ENCODE measurements at places on chromosomes 12 and 14.

DNA sequence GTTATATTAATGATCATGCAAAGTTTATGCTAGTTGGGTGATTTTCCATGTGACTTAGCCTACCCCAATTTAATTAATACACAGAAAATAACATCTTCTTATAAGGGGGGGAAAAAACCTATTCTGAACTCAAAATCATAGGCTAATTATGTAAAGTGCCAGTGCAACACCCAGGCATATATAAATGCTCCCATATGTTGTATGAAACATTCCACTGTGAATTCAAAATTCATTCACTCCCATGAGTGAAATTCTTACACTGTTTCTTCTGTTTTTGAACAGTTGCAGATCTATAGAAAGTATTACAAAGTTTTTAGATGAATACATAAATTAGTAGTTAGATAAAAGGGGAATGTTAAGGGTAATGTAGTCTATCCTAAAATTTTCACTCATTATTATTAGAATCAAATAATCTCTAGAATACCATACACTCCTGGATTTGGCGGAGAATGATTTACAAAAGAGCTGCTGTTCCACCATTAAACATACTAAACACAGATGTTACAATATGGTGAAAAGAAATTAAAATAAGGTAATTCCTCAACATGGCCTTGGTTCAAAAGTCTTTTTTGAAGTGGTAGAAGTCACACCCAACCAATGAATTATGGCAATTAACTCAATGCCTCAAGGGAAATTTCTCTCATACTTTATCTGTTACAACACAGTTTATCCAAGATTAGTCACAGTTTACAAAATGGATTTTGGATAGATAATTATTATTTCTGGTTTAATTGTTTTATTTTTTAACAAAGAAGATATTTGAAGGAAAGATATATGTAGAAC is 454.1 kb upstream of the FLRT2 start:
- no peak for DNase-seq

- no peak for DNase-seq
Observed at GRCh38 chr12:5251092-5251491, 180.8 kb upstream of the NTF3 start.

DNA sequence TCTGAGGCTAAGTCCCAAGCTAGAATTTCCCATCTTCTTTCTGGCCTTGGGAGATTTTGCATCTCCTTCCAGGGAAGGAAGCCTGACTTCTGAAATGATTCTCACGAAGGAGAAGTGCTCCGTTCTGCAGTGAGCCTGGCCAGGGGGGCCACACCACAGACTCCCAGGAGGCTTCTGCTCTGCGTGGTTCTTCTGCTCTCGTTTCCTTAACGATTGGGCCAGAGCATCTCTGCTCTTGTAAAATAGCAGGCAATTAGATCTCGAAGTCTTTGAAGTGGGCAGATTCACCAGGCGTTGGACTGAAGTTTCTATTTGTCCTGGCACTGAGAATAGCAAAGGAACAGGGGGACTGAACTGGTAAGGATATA is 6.7 kb upstream of the BATF start:
- DNase-seq = no peak

DNA sequence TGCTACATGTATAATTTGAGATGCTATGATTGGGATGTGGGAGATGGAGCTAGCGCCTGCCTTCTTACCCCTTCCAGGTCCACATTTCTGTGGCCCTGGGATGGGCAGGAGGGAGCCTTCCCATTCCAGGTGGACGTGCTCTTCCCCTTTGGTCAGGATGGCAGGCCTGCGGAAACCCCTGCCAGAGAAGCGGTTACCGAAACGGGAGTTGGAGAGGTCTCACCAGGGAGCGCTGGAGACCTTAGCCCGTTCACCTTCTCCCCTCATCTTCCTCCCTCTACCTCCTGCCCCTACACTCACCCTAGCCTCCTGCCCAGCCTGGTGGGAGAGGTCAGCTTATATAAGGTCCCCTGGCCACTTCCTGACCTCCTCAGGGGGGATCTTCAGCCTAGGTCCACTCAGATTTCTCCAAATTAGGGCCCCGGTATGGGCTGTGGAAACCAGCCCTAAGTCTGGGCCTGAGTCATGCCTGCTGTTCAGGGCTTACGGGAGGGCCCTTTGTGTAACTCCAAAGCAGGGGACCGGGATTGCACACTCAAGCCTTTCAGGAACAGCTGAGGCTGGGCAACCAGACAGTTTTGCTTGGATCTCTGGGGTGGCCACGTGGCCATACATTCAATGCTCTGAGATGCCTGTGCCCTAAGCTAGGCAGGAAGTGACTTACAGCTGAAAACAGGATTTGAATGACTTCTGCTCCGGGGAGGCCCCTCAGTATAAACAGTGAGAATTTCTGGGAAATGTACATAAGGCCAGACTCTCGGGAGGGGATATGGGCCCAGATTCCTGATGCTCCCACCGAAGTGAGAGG is 10.2 kb upstream of the MEG3 start:
- no peak for DNase-seq

DNA sequence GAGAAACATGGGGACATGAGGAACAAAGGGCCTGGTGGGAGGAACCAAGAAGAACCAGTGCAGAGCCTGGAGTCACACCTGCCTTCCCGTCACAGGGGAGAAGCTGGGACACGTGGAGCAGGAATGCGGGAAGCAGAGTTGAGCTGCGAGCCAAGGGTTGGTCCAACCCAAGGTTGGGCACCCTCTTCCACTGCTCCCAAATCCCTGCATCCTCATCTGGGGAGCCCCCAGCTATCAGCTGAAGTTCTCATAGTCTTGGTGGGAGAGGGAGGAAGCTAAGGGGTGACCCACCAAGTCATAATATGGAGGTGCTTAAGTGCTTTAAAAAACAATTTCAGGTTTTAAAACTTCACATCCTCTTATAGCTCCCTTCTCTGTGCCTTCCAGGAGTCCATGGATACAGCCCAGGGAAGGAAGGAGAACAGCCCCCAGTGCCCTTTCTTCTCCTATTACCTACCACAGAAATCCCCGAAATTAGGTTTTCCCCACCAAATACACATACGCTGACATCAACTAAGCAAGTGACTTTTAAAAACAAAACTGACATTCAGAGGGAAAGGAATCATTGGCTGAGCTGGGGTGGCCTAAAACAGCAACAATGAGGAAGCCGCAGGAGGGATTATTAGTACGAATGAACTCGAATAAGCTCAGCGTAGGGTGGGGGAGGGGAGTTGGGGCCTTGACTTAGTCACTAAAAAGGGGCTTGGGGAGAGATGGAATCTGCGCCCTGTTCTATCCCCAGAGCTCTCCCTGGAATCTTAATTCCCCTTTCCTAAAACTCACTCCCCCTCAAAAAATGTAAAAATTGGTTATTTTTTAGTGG is 4.5 kb downstream of the MYL6 start:
- no peak for DNase-seq

GRCh38 chr14:93115069-93115820 is 480 bp downstream of the ITPK1 start:
- DNase-seq = peak; percentile 84

DNA sequence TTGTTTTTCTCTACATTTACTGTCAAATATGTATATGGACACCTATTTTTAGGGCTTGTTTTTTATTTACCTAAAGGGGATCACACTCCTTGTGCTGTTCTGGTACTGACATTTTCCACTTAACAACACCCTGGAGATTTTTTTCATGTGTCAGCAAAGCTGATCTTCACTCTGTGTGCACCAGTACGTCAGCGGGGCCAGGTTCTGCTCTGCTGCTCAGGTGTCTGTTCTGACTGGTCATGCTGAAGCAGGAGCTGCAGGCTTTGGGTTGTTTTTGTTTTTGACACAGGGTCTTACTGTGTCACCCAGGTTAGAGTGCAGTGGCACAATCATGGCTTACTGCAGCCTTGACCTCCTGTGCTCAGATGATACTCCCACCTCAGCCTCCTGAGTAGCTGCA is 81.9 kb upstream of the CCND2 start:
- DNase-seq = no peak

GRCh38 chr12:6676962-6677361 is 12.2 kb downstream of the ZNF384 start:
- no peak for DNase-seq

DNA sequence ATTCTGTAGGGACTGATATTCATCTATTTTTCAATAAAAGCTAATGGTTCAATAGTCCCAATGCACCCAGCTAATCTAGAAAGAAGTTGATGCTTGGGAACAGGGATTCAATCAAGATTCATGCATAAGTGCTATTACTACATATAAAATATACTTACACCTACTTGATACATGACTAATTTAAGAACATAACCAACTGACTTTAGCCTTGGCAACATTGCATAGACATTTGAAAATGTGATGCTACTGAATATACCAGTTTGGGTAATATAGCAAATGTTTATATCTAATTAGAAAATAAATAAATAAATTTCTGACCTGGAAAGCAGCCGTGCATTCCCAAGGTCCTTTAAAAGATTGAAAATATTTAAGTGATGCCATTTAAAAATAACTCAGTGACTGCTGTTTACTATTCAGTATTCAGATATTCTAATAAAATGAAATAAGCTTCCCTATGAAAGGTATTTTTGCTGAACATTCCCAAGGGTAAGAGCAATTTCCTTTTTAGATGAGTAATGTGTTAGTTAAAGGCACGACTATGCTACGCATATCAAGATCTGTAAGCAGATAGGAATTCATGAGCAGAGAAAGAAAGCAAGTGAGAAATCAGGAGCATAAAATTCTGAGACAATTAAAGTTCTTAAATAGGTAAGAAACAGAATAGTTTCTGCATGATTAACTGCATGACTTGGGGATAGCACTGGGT is 160.6 kb upstream of the SYT1 start:
- DNase-seq = no peak

DNA sequence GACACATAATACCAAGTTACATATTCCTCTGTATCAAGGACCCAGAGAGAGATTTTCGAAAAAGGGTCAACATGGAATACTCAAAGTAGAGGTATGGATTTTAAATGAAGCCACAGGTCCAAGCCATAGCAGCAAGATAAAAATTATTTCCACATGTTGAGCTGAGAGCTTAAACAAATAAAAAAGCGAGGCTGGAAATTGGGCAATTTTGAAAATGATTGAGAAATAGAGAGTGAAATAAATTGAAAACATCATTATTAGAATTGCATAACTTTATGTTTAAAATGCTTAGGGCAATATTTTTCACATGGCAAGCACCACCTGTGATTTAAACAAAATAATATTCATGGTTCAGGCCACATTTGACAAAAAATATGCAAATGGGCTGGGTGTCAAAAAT is 1251.0 kb upstream of the USP15 start:
- no peak for DNase-seq
